ENCODE measurements at places on chromosomes 13 and 19.

DNA sequence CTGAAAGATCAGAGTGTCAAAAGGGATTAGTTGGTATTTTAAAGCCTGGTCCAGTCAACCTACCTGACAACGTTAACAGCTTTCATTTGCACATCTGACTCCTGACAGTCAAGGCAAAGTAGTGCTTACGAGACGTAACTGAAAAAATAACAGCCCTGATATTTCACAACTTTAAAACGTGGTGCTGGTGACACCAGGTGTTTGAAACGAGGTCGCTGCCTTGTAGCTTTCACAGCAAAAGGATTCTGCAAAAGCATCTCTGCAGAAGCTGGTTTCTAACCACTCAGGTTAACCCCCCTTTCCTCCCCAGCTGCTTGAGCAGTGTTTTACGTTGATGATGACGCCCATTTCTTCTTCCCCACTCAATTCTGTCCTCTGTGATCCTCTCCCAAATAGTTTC, 23.3 kb downstream of the GGACT start:
- no peak for DNase-seq

DNA sequence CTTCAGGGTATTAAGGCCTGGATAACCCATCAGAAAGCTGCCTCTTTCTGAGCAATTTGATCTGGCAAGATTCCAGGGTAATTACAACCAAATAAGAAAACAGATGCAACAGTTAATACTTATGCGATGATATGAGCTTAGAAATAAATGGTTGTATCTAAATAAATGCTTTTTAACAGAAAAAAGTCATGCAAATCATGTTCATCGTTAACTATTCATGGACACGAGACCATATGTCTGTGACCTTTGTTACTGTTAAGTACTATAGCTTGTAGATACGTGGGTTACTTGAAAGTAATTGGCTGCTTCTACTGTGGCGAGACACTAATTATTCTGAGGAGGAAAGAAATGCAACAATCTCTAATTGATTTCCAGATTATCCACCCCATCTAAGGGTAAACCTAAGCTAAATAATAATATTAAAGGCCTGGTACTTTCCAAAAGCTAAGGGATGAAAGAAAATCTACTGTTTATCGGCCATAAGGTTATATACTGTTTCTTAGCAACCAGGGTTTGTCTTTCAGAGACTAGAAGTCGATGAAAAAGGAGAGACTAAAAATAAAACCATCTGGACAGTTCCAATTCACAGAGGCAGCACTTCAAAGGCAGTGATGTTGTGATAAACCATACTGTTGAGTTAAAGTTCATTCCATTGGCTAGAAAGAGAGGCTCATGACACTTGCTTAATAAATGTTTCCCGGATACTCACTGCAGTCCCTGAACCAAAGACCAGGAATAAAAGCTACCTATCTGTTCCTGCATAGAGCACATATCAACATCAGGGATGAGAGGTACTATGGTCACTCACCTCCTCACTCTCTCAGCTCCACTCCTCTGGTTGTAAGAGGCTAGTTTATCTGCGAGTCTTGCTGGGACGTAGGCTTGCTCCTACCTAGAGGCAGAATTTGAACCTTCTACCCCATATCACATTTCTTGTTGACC, 1.5 kb downstream of the EPSTI1 start:
- DNase-seq = peak; percentile 74

GRCh38 chr13:110308656-110309359, 1.7 kb downstream of the COL4A2 start:
- DNase-seq = no peak

DNA sequence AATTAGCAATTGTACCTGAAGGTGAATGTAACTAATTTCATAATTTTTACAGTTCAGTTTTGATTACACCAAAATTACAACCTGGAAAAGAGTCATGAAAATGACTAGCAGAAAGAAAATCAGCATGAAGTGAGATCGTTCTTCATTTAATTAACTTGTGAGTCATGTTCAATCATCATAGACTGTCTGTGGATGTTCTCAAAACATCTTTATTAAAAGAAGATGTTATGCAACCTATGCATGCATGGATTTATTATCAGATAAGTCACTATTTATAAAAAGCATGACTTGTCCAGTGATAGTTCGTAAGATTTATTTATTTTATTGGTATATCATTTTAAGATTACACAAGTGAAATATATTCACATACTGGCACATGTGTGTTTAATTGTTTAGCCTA, 245.9 kb downstream of the ITGBL1 start:
- DNase-seq = peak; percentile 54

GRCh38 chr13:50224534-50224933, 209.3 kb downstream of the KCNRG start:
- DNase-seq = peak; percentile 70

DNA sequence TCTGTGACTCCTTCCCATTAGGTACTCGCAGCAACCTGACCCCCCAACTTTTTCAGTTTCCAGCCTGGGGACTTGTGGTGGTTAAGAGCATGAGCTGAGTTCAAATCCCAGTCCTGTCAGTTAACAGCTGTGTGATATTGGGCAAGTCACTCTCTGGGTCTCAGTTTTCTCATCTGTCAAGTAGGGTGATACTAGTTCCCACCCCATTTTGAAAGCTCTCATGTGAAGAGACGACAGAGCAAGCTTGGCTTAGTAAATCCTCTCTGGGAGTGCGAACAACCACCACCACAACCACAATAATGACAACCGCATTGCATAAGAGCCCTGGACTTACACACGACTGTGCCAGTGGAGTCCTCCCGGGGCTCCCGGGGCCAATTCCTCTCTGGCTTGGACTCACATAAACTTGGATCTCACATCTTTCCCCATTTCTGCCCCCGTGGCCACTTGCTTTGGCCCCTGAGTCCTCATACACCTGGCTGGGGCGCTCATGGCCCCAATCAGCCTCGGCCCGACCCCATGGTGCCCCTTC, 454 bp downstream of the BLVRB start:
- peak; percentile 64 for DNase-seq

DNA sequence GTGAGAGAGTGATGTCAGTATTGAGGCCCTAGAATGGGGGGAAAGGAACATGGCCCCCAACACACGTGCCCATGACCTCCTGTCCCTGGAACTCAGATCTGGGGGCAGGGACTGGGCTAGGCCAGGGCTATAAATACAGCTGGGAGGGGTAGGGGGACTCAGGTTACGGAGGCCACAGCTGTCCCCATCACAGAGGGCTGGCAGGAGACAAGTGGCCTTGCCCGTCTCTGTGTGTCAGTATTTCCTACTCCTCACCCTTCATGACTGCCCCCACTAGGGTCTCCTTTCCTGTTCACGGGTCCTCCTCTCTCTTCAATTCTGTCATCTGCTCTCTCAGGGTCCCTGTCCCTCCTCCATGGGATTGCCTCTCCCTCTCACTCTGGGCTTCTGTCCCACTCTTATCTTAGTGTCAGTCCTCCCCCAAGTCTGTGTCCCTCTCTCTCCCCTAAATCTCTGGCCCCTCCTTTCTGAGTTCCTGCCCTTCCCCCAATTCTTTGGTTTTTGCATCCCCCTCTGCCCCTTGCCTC, 687 bp upstream of the HRC start:
- no peak for DNase-seq

DNA sequence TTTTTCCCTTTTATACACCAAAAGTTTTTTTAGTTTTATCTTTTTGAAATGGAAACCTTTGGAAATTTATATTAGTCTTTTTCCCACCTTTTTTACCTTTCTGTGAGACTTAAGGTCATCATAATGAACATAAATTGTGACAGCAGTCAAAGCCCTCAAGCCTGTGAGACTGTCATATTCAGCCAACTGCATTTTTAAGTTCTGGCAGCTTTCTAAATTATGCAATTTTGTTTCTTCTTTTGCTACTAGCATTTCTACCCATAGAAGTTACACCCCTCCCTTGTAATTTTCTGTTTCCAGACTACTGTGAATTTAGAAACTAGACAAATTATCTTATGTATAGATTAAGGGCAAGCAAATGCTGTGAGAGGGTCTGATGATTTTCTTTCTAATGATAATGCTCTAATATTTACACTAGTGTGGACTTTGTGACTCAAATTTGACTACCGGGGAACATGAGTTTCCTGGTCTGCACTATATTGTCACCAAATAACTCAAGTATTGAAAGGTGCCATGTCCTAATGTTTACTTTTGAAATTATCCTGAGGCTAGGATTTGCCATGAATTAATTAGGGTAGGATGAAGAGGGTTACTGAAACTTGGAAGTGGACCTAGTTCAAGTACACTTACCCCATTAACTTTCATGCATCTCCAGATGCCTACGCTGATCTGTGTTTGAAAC, 43.7 kb downstream of the FRY start:
- DNase-seq = no peak

- DNase-seq = peak; percentile 67
Observed at GRCh38 chr13:113275387-113275786, 21.7 kb upstream of the LAMP1 start.

DNA sequence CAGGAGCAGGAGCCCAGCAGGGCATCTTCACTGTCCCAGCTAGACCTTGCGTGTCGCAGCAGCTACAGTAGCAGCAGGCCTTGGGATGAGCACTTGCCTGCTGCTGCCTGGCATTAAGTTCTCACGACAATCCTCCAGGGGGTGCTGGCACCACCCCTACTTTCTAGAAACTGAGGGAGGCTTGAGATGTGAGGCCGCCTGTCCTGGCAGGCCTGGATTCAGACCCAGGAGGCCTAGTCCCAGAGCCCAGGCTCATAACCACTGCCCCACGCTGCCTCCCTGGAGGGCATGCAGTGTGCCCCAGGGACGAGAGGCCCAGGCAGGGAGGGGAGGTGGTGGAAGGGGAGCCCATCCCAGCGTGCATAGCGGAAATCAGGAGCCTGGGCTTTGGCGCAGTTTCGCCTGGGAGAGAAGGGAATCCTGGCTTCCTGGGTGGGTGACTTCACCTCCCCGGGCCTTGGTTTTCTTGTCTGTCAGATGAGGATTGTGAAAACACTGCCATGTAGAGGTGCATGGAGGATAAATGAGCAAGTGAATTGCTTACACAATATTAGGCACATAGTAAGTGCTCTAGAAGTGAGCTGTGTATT, 26.1 kb downstream of the PPP5C start:
- DNase-seq = peak; percentile 25

DNA sequence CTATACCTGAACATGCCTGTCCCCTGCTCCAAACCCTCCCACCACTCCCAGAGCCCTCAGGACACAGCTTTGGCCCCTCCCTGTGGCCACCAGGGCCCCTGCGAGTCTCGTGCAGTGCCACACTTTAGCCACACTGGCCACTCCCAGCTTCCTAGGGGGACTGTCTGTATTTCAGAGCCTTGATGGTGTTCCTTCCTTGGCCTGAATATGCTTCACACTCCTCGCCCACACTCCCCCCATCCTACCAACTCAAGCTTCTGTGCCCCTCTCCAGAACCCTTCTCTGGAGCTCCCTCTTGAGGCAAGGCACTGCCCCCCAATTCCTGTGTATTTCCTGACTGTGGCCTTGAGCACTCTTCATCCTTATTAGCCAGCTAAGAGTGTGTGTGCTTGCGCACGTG, 80.2 kb downstream of the DPF1 start:
- DNase-seq = no peak

GRCh38 chr19:51016798-51017683, 2.5 kb downstream of the KLK10 start:
- DNase-seq = peak; percentile 3

GRCh38 chr13:94415500-94416237, 63.8 kb downstream of the DCT start:
- no peak for DNase-seq

- no peak for DNase-seq
Observed at GRCh38 chr19:5392486-5392885, 51.9 kb upstream of the PTPRS start.

DNA sequence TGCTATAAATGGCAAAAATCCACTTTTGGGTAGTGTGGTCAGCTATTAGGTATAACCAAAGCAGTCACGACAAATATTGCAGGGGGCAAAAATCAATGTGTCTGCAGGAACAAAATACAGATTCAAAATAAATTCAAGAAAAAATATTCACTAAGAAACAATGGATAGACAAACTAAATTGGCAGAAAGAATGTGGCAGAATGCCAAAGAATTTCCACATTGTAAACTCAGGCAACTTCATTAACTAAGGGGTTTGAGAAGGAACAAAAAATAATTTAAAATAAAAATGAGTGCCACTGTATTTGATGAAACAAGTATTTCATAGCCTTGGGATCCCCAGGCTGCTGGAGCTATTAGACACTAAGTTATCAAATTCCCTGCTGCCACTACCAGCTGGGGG, 193.1 kb downstream of the VWA8 start:
- peak; percentile 30 for DNase-seq
